ENCODE measurements at places on chromosomes 6 and 20. TPM values are rescaled to one million over a fixed set of nuclear protein-coding genes. Genes with fewer than 3 reads are reported as not detected.

DNA sequence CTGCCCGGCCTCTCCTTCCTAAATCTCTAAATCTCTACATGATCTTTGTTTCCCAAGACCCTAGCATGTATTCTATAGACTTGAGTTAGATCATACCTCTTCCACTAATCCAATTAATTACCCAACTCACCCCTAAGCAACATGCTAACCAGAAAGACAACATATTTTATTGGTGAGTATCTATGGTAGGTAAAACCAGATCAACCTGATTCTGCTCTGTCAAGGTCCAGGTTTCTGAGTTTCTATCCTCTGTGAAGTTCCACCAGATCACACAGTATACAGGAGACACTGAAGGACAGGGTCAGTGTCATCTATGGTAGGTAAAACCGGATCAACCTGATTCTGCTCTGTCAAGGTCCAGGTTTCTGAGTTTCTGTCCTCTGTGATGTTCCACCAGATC is 363.2 kb upstream of the MARCKS start:
- DNase-seq = no peak

DNA sequence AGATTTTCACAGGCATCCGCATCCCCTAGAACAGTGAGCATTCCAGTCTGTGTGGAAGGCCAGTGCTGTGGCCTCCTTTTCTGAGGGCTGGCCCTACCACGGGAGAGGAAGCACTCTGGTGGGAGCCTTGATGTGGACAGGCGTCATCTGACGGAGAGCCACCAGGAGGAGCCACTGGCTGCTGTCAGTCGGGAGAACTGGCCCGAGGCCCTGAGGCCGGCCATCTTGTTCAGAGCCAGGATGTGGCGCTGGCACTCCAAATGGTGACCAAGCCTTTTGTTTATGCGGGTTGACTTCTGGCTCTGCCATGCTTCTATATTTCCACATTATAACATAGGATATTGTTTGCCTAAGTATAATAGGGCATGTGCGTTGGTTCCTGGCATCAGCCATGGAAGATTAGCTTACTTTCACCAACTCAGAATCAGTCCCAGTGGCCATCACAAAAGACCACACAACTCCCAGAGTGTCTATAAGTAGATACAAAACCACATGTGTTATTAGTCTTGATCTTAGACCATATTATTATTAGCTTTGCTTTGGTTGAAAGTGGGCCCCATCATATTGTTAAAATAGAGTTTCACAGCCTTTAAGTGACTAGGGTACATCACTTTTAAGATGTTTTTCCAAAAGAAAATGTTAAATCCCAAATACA is 273.9 kb upstream of the TAB2 start:
- DNase-seq = no peak

DNA sequence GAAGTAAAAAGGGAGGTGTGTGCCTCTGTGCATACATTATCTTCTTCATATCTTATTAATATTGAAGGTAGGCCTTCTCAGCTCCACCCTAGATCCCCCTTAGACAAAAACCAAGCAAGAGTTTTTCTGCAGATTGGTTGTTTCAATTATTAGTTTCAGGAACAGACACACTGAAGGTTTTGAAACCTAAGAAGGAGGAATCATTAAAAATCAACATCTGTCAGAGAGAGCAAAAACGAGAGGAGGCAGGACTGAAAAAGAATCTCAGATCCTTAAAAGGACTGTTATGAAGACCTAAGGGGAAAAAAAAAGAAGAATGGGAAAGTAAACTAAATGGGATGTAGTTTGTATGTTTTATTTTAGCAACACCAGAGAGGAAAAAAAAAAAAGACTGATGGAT is 560.8 kb upstream of the JAG1 start:
- no peak for DNase-seq

- no peak for DNase-seq
Observed at GRCh38 chr6:149455031-149455732, 29.6 kb downstream of the ZC3H12D start.

- no peak for DNase-seq
Observed at GRCh38 chr6:118309337-118310093, 238.6 kb upstream of the PLN start.

DNA sequence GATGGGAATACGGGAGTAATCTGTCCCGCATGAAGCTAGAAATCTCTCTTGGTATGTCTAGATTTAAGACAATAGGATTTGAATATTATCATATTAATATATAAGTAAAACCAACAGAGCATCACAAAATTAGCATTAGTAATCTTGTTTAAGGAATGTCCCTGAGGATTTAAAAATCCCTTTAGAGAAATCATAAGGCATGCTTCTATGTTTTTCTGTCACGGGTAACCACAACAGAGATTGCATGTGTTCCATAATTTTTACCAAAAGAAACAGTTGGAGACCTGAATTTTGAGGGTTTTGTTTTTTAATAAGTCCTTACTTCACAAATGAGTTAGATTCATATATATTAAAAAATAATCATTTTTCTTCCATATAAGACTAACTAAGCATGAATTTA is 146.8 kb downstream of the GJA1 start:
- DNase-seq = no peak

DNA sequence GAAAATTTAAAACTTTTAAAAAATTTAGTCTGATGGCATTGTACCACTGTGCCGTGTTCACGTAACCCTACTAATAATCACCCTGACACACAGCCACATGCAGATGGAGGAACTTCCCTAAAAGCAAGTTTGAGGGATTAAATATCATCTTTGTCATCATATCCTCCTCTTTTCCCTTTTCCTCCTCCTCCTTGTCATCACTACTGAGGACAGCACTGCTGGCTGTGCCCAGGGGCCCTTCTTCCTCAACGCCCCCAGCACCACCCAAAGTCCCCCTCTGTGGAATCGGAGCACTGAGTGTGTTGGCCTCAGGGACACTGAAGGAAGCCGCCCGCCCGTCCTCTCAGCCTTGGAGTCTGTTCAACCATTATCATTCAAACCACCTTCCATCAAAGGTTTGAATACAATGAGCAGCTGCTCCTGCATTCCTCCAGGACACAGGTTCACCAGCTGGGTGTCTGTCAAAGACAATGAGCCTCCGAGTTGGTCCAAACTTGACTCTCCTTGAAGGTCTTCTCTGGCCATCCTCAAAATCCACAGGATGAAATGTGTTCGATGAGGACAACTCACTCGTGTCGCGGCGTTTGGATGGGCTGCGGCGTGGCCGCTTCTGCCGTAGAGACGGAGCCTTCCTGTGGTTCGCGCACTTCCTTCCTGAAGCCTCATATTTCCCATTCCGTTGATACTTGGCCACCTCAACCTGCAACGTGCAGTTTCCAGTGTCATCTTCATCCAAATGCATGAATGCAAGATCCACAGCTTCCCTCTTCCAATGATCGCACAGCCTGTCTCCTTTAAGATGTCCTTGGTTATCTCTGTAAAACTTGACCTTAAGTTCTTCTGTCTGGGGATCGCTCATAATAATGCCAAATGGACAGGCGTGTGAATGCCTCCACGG is 23.3 kb downstream of the NQO2 start:
- no peak for DNase-seq

DNA sequence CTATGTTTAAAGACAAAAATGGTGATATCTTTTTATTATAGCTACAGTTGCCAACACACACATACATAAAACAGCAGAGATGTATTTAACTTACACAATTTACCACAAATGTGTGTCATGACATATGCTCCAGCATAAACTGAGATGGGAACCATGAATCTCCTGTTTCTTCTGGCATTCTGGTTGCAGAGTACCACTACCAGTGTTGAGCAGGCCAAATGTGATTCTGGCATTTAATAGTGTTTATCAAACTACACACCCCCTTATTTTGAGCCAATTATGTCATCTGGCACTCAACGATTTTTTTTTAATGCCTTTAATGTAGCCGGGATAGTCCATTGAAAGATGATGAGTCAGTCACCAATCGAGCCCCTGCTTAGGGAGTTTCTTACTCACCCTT is 59.0 kb upstream of the TPD52L1 start:
- no peak for DNase-seq

DNA sequence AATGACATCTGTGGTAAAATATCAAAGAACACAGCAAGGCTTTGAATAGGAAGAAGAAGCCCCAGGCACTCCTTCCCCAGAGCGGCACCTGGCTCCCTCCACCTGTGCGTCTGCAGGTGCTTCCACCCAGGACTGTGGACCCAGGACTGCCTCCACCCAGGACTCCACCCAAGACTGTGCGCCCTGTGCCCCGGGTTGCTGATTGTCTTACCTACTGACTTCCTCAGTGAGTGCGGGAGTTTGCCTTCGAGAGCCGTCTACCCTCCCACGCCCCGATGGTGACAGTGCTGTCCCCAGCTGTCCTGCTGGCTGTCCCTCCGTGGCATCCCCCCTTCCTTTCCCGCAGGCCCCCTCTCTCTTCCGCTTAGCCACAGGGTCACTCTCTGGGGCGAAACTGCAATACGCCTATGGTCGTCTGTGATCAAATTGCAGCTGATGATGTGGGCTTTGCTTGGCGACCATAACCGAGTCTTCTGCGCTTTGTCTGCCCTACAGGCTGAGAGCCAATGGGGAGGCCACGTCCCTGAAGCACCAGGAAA is 52.1 kb downstream of the IRF4 start:
- no peak for DNase-seq

GRCh38 chr6:3756546-3756945 is 5.0 kb upstream of the PXDC1 start:
- DNase-seq = no peak

DNA sequence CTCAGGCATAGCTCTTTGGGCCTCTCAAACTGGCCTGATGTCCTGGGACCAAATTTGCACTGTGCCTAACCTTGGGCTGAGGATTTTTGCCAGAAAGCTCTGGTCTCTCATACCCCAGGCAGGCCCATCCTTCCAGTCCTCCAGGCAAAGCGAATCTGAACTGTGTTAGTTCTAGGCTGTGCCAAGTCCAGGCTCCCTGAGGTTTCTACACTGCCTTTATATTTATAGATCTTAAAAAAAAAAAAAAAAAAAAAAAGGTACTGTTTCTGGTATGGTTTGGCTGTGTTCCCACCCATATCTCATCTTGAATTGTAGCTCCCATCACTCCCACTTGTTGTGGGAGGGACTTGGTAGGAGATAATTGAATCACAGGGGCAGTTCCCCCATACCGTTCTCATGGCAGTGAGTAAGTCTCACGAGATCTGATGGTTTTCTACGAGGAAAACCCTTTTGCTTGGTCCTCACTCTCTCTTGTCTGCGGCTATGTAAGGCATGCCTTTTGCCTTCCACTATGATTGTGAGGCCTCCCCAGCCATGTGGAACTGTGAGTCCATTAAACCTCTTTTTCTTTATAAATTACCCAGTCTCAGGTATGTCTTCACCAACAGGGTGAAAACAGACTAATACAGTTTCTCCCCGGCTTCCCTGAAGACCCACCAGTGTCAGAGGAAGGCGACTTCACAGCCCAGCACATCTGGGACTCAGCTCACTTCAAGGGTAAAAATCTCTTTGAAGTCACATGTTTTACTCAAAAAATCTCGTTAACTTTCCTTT is 39.0 kb upstream of the TBXT start:
- no peak for DNase-seq

GRCh38 chr6:107655864-107656263 is 165.9 kb downstream of the SOBP start:
- peak; percentile 82 for DNase-seq

DNA sequence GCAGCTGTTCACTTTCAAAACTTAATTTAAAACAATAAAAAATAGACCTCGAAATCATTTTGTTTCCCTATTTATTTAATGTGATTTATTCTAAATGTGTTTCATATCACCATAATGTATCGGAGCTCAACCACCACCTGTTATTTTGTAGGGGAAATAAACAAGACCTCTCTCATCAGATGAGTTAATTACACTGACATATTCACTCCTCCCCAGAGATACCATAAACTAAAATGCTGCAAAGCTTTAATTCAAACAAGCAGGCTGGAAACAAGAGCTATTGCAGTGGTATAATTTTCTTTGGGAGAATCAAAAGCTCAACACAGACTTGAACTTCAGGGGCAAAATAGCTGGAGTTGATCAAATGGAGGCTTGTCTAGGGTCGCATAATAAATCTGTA is 303.5 kb upstream of the TSHZ2 start:
- DNase-seq = no peak

DNA sequence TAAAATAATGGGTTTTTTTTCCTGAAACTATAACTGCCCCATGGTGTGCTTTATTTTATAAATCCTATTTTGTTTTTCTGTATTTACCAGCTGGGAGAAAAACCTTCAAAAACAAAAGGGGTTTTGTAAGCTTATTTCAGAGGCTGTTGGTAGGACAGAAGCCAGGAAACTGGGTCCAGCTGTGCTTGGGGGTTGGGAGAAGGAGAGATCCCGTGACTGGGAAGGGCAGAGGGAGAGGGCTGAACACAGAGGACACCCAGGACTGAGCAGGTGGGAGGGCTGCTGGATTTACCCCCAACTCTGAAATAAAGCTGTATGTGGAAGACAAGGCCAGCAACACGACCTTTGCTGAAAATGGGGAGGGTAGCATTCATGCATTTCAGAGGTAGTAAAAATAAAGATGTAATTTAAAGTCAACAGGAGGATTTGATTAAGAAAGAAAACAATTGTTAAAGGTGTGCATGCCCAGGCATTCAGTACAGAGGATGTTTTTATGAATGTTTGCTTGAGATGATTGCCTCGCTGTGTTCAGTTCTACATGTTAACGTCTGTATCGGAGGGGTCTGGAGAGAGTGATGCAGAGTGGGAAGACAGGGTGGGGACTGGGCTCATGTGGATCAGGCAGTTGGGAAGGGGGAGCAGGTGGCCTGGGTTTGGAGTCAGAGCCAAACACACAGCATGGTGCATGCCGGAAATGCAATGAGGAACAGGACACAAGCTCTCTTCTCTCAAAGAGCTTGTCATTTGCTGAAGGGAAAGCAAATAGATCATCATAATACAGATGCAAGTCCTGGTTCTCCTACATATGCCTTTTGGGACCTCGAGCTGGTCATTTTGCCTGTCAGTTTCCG is 21.4 kb downstream of the ARFGEF3 start:
- DNase-seq = no peak

GRCh38 chr6:14804785-14805210 is 441.1 kb upstream of the JARID2 start:
- peak; percentile 74 for DNase-seq

DNA sequence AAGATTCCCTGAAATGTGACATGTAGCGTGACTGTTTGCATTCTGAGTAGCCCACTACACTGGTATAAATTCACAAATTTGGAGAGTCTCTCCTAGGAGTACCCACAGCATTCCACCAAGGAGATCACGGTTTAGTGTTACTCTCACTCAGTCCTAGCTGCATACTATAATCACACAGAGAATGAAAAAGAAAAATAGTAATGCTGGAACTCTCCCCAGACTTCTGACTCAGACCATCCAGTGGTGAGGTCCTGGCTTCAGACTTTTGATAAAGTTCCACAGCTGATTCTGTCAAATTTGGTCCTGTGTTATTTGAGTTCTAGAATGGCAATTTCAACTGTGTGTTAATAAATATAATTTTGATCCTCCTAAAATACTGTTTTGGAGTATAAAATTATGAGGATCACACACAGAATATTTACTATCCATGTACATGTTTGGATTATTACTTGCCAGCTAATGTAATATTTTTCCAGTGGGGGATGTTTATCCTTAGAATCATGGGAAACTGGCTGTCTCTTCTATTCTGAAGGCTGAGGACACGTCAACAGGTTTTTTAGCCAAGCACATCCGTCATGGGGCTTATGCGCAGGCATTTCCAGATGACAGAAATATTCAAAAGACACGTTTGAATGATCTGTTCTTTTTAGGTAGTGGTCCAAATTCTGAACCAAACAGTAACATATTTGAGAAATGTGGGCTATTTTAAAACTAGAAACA is 5.1 kb upstream of the KIAA0408 start:
- peak; percentile 73 for DNase-seq

The GCNT2 gene
- polyA plus RNA-seq = 2.5 TPM

The APOBEC2 gene
- 433 TPM for polyA plus RNA-seq

The WFDC10B gene
- not detected for polyA plus RNA-seq

The GNAS-AS1 gene
- 2.5 TPM for polyA plus RNA-seq

The NFATC2 gene
- polyA plus RNA-seq = 4.5 TPM

The ANKRD66 gene
- polyA plus RNA-seq = 0.61 TPM

All from hindlimb muscle (tissue), 1 donor.